ENCODE measurements at places on chromosomes 2 and 18.

GRCh38 chr2:170244555-170244954 is 66.6 kb downstream of the MYO3B start:
- DNase-seq, result no peak

DNA sequence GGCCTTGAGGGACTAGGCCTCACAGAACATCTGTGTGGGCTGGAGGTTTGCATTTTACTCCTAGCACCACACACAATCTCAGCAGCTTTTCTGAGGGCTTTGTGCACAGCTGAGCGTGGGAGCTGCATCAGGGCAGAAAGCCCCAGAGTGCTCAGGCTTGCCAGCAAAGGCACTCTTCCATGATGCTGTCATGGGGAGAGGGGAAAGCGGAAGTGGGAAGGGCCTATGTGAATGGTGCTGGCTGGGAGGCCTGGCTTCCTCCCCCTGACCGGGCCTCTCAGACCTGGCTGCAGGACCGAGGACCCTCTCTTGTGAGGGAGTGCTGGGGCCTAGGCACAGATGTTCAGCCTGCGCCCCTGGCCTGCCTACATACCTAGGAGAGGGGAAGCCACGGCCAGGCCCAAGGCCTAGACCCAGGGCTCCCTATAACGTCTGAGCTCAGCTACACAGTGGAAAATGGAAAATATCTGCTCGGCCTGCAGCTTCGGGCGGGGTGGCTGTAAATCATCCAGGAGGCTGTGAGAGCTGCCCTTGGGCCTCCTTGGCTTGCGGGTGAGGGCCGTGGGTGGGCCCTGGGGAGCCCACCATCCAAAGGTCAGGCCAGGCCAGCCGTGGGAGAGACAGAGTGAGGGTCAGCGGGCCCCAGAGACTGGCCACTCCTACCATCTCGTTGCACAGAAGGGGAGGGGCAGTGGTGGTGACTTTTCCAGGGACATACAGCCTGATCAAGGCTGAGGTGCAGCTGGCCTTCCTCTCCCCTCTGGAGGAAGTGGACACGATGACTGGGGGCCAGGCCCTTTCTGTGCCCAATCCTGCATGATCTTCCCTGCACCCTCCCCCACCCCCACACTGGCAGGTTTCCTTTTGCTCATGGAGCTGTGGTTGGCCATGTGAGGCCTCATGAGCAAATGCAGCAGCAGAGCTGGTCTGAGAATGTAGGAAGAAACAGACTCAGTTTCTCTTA is 22.8 kb downstream of the GLI2 start:
- DNase-seq, result no peak

DNA sequence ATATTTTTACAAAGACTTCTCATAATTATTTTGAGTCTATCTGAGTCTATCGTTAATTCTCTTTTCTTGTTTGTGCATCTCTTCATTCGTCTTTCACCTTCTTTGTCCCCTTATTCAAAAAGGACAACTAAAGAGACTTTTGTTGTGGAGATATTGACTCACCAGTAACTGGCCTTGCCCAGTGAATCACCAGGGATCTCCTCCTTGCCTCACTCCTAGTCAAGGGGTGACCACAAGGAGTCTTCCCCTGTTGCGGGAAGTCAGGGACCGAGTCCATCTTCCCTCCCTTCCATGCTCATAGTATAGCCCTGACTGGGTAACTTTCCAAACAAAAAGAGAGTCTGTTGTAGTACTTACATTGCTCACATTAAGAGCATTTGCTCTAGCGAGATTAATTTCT is 158.9 kb downstream of the NEB start:
- no peak for DNase-seq

DNA sequence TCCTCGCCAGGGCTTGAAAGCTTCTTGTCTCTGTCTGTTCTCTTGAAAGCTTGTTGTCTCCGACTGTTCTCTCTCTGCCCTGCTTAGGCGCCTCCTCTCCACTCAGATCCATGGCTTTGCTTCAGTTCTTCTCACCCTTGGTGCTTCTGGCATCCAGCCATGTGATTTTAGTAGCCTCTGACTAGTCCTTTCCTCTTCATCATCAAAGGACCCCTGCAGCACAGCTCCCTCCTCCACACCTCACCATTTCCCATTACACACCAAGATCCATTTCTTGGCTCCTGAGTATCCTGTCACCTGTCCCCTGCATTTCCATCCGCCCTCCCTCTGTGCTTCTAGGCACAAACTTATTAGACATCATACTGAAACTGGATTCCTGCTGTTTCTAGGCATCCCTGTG is 59.4 kb downstream of the ZNF236 start:
- DNase-seq, result no peak

- no peak for DNase-seq
Measured at GRCh38 chr2:203983064-203983715, 46.6 kb downstream of the ICOS start.

DNA sequence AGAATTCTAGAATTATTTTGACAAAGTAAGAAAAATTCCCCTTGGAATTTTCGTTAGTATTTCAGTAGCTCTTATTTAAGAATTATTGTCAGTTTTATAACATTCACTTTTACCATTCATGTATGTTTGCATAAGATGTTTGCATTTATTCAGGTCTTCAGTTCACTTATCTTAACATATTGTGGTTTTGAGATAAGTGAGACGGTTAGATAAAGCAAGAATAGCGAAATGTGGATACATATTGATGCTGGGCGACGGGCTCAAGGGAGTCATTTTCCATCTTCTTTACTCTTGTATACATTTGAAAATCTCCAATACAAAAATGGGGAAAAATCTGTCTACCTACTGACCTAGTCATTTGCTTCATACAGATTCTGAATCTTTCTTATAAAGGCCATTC is 156.7 kb upstream of the HDAC4 start:
- DNase-seq, result no peak

- DNase-seq, result no peak
Measured at GRCh38 chr2:17084877-17085276, 419.2 kb upstream of the CYRIA start.

All from bone marrow (tissue), 2 donors.